ENCODE measurements at places on chromosomes 12 and 14.

GRCh38 chr14:73754911-73755360, 40.8 kb upstream of the PNMA1 start:
- no peak for DNase-seq

DNA sequence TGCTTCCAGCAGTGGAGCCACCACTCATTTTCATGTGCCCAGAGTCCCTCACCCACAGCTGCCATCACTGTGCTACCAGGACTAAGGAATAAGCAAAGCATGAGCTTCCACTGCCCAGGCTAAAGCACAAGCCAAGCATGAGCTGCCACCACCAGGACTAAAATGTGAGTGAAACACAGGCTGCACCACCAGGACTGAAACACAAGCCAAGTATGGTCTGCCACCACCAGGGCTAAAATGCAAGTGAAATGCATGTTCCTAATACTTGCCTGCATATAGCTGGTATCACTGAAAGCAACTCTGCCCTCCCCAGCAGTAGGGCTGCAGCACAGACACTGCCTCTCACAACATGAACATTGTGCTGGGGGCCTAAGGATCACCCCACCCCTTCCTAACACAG, 30.0 kb downstream of the CEP83 start:
- DNase-seq = no peak

GRCh38 chr14:80754696-80755095, 186.8 kb downstream of the CEP128 start:
- peak; percentile 38 for DNase-seq

DNA sequence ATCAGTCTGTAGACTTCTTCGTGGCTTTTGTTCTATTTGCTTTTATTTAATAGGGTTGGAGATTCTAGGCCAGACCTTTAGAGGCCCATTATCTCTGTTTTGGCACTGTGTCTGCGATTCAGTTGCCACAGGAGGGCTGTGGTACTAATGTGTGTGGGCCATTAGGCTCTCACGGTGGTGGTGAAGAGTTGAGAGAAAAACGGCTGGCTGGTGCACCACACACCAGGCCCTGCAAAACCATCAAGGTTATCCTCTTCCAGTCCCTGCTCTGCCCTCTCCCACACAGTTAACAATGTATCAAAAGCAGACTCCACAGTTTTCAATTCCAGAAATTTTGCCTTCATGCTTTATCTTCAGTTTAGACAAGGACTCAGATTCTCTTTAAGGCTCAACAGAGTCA, 97.7 kb downstream of the MYF5 start:
- no peak for DNase-seq

DNA sequence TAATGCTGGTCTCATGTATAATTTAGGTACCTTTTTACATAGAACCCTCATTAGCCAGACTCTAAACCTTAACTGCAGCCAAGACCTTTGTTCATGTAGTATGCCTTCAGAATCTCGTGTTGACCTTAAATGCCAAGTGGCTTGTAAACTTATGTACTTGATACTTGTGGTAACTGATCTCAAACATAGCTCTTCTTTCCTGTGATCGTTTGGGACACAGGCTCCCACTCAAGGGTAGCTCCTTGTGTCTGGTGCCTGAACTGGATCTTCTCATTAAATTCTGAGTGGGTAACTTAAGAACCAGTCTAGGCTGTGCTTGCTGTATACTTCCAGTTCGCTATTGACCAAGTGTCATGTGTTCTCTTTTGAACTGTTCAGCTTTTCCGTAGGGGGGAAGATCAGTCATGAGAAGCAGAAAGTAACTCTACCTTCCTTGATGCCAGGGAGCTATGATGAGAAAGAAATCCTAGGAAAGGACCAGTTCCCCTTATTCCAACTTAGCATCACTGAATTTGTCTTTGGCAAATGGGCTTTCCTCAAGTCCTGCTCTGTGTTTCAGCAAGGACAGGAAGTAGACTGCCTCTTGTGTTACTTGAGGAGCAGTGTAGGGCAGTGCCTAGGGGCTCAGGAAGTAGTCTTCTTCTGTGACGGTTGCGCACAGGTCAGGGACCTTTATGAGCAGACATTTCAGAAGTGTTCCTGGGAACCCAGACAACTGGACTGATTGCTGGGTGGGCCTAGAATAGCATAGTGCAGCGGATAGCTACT, 2.5 kb downstream of the LGALS3 start:
- DNase-seq = no peak

GRCh38 chr14:44149597-44149996, 357.5 kb downstream of the FSCB start:
- DNase-seq = no peak

- DNase-seq = no peak
Measured at GRCh38 chr14:34536951-34537676, 2.4 kb downstream of the EAPP start.

DNA sequence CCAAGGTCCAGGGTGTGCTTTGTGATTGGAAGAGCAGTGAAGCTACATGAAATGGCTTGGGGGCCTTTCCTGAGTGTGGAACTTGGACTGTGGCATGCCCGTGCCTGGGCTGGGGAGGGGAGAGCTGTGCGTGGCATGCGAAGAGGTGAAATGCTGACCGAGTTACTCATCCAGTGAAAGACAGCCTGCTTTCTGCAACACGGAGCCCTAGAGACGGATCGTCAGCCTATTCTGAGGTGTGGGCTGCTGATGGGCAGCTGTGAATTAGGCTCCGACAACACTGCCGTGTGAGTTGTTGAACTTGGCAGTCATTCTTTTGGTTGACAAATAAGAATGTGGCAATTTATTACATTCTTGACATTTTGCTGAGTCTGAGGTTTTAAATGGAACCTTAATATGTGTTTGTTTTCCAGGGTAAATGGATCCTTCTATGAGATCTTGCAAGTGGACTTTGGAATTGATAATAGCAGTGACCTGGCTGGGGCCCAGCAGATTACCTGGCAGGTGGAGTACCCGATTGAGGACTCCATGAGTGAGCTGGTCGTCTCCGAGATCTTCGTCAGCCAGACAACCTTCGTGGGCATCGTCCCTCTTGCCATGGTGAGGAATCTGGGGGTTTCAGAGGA, 453.9 kb downstream of the AACS start:
- no peak for DNase-seq

- DNase-seq = no peak
Measured at GRCh38 chr14:55126932-55127459, 2.1 kb upstream of the LGALS3 start.

DNA sequence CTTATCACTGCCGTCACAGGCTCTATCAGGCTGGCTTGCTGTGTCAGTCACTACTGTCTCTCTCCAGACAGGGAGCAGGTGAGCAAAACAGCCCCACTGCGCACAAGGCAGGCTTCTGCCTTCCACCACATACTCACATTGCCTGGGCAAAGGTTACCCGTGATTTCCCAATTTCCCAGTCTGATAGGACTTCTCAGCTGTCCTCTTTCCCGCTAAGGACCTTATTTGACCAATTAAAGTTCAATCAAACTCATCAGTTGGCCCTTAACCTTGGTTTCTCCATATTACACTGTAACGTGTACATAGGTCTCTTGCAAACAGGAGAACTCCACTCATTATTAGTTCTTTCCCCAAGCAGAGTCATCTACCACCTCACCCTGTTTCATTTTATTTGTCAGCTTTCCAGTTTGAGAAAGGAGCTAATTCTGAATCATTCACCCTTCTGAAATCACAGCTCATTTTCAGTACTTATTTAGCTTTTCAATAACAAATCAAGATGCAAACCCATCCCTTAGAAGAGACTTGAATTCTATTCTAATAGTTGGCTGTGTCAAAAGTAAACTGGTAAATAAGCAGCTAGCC, 170.8 kb downstream of the ESR2 start:
- no peak for DNase-seq

DNA sequence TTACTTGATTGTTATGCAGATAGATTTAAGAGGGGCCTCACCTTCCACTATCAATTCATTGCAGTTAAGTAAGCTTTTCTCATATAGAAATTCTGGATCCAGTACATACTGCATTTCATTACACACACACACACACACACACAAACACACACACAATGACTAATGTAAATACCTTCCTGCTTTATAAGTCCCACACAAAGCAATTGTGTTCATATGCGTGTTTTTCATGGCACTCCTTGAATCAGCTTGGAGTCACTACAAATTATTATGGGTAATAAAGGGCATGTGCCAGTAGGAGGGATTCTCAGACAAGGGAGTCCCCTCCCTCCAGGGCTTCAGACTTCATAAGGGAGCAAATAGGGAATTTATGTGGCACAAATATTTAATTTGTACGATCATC, 4.5 kb downstream of the MIPOL1 start:
- peak; percentile 60 for DNase-seq

DNA sequence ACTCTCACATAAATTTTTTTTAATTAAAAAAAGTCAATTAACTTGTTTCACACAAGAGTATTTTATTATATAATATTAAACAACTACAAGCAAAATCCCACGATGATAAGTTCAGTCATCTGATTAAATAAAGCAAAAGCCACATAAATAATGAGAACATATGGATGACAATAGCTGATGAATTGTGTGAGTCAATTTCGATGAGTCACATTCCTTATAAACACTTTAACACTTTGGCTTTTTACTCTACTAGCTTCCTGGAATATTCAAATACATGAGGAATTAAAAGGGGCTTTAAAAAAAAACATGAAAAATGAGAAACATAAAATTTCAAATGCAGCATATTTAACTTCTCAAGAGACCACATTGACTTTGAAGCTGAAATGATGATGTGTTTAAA, 95.3 kb downstream of the BCAT1 start:
- peak; percentile 58 for DNase-seq
